ENCODE measurements at places on chromosomes 12 and 14. TPM values are rescaled to one million over a fixed set of nuclear protein-coding genes. Genes with fewer than 3 reads are reported as not detected.

GRCh38 chr12:128684352-128684751, 139.4 kb downstream of the SLC15A4 start:
- DNase-seq, result no peak

- no peak for DNase-seq
Observed at GRCh38 chr14:32428875-32429274, 99.8 kb downstream of the AKAP6 start.

- DNase-seq, result no peak
Observed at GRCh38 chr12:47509398-47509851, 196.4 kb downstream of the RPAP3 start.

- DNase-seq, result no peak
Observed at GRCh38 chr12:63037746-63038712, 103.1 kb upstream of the PPM1H start.

DNA sequence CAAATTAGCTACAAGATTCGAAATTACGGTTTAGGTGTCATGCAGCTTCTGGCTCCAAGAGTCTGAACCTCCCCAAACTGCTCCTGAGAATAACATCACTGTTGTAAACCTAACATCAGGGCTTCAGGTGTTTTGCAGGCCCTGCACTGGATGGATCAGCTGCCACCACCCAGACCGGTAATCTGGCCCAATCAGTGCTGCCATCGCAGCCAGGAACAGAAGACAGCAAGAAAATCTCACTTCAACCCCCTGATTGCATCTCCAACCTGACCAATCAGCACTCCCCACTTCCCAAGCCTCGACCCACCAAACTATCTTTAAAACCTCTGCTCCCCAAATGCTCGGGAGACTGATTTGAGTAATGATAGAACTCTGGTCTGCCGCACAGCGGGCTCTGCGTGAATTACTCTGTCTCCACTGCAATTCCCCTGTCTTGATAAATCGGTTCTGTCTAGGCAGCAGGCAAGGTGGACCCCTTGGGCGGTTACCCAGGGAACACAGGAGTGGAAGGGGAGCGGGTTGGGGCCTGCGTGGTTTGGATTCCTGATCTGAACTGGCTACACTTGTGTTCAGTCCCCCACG, 268.5 kb upstream of the SFSWAP start:
- no peak for DNase-seq

DNA sequence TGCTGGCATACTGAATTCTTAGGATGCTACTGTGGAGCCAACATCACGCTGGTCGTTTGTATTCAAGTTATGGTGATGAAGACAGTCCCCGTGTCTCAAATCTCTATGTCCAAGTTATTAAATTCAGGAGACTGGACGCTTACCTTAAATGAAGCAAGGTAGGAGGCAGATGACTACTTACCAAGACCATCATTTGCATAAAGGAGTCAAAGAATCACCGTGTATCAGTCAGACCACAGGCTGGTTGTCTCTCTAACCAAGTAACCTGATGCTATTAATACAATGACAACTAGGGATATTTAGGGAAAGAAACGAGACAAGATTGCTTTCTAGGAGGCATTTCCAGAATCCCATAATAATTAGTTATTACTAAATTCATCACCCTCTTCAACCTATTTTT, 78.1 kb upstream of the FRMD6 start:
- no peak for DNase-seq

The TCL1A gene
- total RNA-seq, result not detected

The LRFN5 gene
- 0.95 TPM for total RNA-seq

The GDF3 gene
- total RNA-seq, result not detected

The ADAM20 gene
- 0.17 TPM for total RNA-seq

The PPP4R4 gene
- total RNA-seq, result 0.35 TPM

The PLCZ1 gene
- not detected for total RNA-seq

The IGFBP6 gene
- 54.9 TPM for total RNA-seq

The NKX2-8 gene
- 0.46 TPM for total RNA-seq
